ENCODE measurements at places on chromosomes 1 and 21.

DNA sequence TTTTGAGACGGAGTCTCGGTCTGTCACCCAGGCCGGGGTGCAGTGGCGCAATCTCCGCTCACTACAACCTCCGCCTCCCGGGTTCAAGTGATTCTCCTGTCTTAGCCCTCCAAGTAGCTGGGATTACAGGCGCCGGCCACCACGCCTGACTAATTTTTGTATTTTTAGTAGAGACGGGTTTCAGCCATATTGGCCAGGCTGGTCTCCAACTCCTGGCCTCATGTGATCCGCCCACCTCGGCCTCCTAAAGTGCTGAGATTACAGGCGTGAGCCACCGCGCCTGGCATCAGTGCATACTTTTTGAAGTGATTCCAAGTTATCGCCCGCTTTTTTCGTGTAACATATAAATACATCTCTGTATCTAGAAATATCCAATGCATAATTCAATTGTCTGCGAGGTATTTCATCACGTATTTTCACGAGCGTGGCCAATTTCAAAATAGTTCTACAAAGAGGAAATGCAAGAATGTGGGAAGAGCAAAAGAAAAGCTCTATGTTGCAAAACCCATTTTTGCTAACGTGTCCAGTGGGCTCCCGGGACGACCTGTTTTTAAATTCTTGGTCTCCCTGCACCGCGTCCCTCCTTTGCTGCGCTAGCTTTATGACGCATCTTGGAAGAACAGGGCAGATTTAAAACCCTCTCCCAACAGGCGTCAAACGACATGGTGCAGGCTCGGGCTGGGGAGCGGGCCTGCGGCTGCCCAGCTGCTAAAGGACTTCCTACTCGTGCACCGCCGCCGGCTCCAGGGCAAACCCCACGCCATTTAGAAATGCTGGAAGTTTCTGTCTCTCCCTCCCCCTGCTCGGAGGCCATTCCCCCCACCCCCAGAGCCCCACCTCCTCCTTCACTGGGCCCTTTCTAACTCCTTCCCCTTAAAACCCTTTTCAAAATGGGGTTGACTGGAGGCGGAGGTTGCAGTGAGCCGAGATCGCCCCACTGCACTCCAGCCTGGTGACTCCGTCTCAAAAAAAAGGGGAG, 923 bp upstream of the IFNGR2 start:
- peak overlapping the region; percentile 63 for H3K27ac ChIP-seq
- H3K4me3 ChIP-seq: peak overlapping the region; percentile 66
- H3K27me3 ChIP-seq: no peaks in the 10 kb centered on the region
- peaks cover 26% of the 10 kb centered on the region for H3K4me1 ChIP-seq
- DNase-seq: peak; percentile 90
- peaks cover 29% of the 10 kb centered on the region for H3K36me3 ChIP-seq

GRCh38 chr21:25752416-25752815, 17.6 kb downstream of the GABPA start:
- H3K27me3 ChIP-seq: no peaks in the 10 kb centered on the region
- peaks cover 43% of the 10 kb centered on the region for H3K36me3 ChIP-seq
- H3K4me1 ChIP-seq: peaks cover 6% of the 10 kb centered on the region

DNA sequence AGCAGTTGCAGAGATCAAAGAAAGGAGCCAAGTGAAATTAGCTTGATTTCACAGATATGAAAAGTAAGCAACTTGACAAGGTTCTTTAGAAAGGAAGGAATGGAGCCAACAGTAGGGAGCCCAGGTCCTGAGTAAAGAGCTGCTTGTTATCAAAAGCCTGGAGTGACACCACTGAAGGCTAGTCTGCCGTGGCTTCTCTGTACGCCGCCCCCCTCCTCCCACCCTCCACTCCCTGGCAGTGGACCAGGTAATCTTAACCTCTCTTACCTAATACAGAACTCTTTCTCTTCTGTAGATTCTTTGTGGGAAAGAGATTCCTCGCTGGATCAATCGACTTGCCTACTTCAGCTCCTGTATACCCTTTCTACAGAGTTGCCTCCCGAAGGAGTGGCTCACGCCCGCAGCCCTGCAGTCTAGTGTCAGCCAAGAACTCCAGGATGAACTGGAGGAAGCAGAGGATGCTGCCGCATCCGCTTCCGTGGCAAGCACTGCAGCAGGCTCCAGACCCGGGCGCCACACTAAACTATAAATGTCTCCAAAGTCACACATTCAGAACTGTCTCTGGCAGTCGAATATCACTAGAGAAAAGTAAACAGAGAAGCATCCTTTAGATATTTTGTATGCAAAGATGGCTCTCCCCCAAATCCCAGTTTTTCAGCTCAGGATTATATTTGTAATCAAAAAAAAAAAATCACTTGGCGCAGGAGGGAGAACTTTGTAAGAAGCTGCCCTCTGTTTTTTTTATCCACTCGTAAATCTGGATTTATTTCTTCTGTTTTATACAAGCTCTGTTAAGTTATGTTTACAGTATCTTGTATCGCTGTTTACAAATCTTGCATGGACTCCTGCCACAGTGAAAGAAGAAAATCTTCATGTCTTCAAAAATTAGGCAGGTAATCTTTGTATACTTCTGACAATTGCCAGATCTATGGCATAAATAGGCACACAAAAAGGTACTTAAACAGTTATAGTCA, 52.6 kb downstream of the DESI2 start:
- DNase-seq: no peak
- no peaks in the 10 kb centered on the region for H3K4me1 ChIP-seq
- H3K27ac ChIP-seq: no peak overlapping the region

GRCh38 chr1:41041614-41042270, 20.2 kb upstream of the SLFNL1 start:
- H3K4me1 ChIP-seq: peaks cover 30% of the 10 kb centered on the region
- H3K27ac ChIP-seq: peak overlapping the region; percentile 24
- H3K27me3 ChIP-seq: no peaks in the 10 kb centered on the region
- H3K36me3 ChIP-seq: peaks cover 46% of the 10 kb centered on the region
- no peak for DNase-seq

- no peak for DNase-seq
- H3K27me3 ChIP-seq: no peaks in the 10 kb centered on the region
- H3K4me3 ChIP-seq: no peak overlapping the region
- no peak overlapping the region for H3K27ac ChIP-seq
- no peaks in the 10 kb centered on the region for H3K4me1 ChIP-seq
- H3K36me3 ChIP-seq: no peaks in the 10 kb centered on the region
Measured at GRCh38 chr1:79519084-79519760, 512.7 kb upstream of the ADGRL4 start.

DNA sequence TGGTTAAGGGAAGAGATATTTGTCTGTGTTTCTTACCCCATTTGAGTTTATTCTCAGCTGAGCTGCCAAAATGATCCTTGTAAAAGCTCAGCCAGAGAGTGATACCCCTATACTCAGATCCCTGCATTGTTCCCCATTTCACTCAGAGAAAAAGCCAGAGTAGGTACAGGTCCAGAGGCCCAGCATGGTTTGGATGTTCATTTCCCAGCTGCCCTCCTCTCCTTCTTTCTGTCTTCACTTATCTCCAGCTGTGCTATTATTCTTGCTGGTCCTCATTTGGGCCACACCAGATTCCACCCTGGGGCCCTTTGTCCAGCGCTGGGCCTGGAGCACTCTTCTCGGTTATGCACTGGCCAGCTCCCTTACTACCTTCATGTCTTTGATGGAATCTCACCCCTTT, 187.7 kb downstream of the CHRM3 start:
- H3K4me3 ChIP-seq: no peak overlapping the region
- no peaks in the 10 kb centered on the region for H3K4me1 ChIP-seq
- H3K27ac ChIP-seq: no peak overlapping the region
- DNase-seq: no peak

DNA sequence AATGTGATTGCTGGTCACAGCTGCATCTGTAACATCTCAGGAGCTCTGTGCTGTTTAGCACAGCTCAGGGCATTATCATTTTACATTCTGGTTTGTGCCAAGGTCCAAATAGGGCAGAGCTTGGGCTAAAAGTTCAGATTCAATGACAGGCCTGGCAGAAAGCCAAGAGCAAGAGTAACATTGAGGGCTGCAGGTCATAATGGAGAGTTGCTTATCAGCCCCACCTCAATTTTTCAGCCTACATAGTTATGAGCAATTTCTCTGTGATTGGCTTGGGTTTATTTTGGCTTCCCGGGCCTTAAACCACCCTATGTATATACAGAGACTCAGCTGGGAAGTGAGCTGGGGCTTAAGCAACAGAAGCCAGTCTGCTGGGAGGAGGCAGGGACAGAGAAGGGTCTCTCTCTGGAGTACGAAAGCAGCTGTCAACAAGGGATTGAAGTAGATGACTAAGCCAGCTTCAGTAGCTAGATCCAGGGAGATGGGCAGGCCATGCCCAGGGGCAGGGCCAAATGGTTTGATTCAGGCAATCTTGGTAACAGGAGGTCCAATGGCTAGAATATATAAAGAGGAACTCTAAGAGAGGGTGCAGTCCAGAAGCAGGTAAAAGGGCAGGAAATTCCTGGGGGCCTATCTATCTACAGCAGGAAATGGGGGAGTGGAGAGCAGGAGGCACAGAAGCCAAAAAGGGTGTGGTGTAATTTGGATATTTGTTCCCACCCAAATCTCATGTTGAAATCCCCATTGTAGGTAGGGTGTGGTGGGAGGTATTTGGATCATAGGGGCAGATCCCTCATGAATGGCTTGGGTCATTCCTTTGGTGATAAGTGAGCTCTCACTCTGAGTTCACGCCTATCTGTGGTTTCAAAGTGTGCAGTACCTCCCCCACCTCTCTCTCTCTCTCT, 49.0 kb downstream of the BRINP2 start:
- H3K36me3 ChIP-seq: no peaks in the 10 kb centered on the region
- no peak overlapping the region for H3K4me3 ChIP-seq
- peak; percentile 53 for DNase-seq
- peaks cover 11% of the 10 kb centered on the region for H3K4me1 ChIP-seq

DNA sequence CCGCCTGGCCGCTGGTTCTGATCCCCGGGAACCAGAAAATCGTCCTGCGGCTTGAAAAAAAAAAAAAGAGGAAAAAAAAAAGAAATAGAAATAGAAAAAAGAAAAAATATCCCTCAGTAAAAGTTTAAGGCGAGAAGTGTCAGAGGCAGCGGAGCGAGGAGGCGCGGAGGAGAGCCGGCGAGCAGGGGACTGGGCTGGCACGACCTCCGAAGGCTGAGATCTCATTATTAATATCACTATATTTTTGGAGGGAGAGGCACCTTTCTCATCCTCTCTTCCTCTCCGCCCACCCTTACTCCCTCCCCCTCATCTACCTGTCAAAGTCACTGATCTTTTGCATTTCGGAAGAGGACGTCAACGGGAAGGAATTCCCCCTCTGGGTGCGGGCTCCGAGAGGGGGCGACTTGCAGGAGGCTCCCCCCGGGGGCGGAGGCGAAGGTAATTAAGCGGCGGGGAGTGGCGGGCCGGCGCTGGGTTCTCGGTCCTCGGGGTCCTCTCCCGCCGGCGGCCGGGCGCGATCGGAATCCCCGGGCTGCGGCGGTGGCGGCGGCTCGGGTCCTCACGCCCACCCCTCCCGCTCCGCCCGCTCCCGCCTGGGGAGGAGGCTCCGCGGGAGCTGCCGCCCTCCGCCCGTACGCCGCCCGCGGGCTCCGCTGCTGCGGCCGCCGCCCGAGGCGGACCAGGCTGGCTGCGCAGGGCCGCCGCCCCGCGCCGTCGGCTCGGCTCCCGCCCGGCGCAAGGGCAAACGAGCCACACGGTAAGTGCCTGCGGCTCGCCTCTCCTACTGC, at the start of gene NTNG1:
Gene NTNG1 (plus strand): TSS at position 337 of the 788 bp plus-strand sequence.
- no peak within 1 kb of the TSS for H3K27ac ChIP-seq
- H3K27me3 ChIP-seq: no peaks in the 10 kb centered on the region
- DNase-seq: no peak

GRCh38 chr1:175629318-175629694, 114.1 kb downstream of the TNR start:
- H3K4me1 ChIP-seq: no peaks in the 10 kb centered on the region
- H3K27ac ChIP-seq: no peak overlapping the region
- DNase-seq: no peak
- H3K4me3 ChIP-seq: no peak overlapping the region

DNA sequence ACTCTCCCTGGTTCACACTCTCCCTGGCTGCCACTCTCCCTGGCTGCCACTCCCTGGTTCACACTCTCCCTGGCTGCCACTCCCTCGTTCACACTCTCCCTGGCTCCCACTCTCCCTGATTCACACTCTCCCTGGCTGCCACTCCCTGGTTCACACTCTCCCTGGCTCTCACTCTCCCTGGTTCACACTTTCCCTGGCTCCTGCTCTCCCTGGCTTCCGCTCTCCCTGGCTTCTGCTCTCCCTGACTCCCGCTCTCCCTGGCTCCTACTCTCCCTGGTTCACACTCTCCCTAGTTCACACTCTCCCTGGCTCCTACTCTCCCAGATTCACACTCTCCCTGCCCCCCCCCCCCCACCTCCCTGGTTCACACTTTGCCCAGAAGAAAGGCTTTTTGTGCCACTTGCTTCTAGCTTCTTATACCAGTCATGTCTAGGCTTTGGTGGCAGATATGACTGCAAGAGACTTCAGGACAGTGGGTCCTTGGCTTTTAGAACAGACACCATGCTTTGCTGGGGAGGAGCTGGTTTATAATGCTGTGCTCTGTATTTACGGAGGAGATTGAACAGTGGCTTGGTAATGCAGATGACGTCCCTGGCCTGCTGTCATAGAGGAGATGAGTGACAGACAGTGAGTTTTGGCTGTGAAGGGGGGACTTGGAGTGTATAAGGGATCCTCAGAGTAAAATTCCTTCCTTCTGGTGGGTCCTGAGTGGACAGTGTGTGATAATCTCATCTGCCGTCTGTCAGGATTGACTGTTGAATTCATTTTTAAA, 17.0 kb downstream of the COQ8A start:
- no peaks in the 10 kb centered on the region for H3K27me3 ChIP-seq
- DNase-seq: no peak
- no peak overlapping the region for H3K4me3 ChIP-seq
- H3K4me1 ChIP-seq: no peaks in the 10 kb centered on the region
- H3K27ac ChIP-seq: no peak overlapping the region

DNA sequence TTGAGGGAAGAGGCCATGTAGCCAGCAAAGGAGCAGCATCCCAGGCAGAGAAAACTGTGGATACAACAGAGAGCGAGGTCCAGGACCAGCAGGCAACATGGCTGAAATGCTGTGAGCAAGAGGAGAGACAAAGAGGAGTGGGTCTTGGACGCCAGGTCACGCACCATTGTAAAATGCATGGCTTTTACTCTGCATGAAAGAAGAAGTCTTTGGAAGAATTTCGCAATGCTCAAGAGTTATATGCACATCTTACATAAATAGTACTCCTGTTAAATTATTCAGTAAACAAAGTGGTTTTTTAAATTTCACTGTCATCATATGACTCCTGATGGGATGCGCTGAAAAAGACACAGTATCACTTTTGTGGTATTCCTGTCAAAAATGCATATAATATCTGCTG, 3.5 kb downstream of the CD244 start:
- no peak for DNase-seq
- H3K36me3 ChIP-seq: no peaks in the 10 kb centered on the region
- no peaks in the 10 kb centered on the region for H3K4me1 ChIP-seq
- H3K27ac ChIP-seq: no peak overlapping the region
- H3K27me3 ChIP-seq: no peaks in the 10 kb centered on the region

GRCh38 chr1:202090994-202091393, 31.7 kb upstream of the GPR37L1 start:
- peak; percentile 42 for DNase-seq
- no peaks in the 10 kb centered on the region for H3K36me3 ChIP-seq
- H3K4me1 ChIP-seq: peaks cover 14% of the 10 kb centered on the region
- peaks cover 30% of the 10 kb centered on the region for H3K27me3 ChIP-seq

Measured in MCF 10A (cell line).